ENCODE measurements at places on chromosomes 1 and 21. TPM values are rescaled to one million over a fixed set of nuclear protein-coding genes. Genes with fewer than 3 reads are reported as not detected.
A peak's percentile ranks its signal among the peaks of the same experiment; 100 is the strongest.

The IL19 gene
- total RNA-seq: not detected

- no peak overlapping the region for H3K4me3 ChIP-seq
- no peak overlapping the region for H3K27ac ChIP-seq
- DNase-seq: no peak
- no peaks in the 10 kb centered on the region for H3K4me1 ChIP-seq
- no peaks in the 10 kb centered on the region for H3K27me3 ChIP-seq
These were observed 480.0 kb upstream of the USP24 start for GRCh38 chr1:55695151-55695550.

DNA sequence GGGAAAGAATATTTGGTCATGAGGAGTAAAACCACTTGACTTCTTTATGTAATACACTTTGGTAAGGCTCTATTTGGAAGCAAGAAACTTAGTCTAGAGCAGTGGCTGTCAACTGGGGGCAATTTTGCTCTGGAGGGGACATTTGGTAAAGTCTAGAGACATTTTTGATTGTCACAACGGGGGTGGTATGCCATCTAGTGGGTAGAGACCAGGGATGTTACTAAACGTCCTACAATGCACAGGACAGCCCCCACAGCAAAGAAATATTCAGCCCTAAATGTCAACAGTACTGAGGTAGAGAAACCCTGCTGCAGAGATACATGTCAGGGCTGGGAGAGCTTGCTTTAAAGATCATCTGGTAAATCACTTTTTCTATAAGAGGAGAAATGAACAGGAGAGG lies 13.5 kb downstream of the FUCA1 start:
- H3K4me3 ChIP-seq: no peak overlapping the region
- H3K27me3 ChIP-seq: no peaks in the 10 kb centered on the region
- H3K27ac ChIP-seq: no peak overlapping the region
- DNase-seq: peak; percentile 58
- peaks cover 3% of the 10 kb centered on the region for H3K36me3 ChIP-seq

DNA sequence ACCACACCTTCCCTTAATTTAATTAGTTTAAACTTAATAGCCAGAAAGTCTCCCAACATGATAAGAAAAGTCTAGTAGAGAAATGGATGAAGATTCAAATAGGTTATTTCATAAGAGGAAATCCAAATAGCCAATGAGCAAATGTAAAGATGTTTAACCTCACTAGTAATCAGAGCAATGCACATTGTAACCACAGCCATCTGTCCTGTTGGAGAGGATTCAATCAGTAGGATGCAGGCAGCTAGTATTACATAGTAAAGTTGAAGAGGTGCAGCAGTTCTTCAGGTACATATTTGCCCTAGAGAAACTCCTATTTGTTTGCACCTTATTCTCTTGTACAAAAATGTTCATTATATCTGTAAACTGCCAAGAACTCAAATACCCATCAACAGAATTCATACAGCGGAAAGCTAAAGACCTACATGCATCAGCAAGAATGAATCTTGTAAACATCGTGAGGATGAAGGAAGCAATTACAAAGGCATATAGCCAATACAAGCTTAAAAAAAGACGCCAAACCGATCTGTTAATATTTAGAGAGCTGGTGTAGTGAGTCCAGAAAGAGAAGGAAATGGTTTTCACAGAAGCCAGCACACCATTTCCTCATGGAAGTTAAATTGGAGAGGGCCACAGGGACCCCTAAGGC lies 27.9 kb downstream of the DIP2A start:
- no peaks in the 10 kb centered on the region for H3K27me3 ChIP-seq
- no peak overlapping the region for H3K4me3 ChIP-seq
- H3K4me1 ChIP-seq: peaks cover 10% of the 10 kb centered on the region
- no peak overlapping the region for H3K27ac ChIP-seq

DNA sequence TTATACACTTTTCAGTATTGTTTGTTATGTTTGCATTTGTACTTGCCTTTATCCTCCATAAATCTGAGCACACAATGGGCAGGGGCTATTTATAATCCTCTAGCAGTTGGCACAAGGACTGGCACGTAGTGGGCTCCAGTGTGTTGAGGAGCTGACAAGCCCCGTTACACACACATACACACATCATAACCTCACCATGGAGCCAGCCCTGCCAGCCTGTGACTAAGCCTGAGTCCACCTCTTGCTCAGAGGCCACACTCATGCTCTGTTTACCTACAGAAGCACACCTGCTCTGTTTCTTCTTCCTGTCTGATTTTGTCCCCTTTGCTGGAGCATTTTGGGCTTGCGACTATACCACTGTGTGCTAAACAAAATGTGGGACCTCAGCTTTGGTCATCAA lies 64.5 kb upstream of the SPATA6 start:
- no peak overlapping the region for H3K27ac ChIP-seq
- H3K36me3 ChIP-seq: no peaks in the 10 kb centered on the region
- no peak overlapping the region for H3K4me3 ChIP-seq
- no peaks in the 10 kb centered on the region for H3K27me3 ChIP-seq

GRCh38 chr1:197521118-197521739 lies 253.2 kb downstream of the CRB1 start:
- H3K4me1 ChIP-seq: peaks cover 5% of the 10 kb centered on the region
- no peak overlapping the region for H3K4me3 ChIP-seq
- H3K36me3 ChIP-seq: no peaks in the 10 kb centered on the region
- H3K27ac ChIP-seq: no peak overlapping the region
- H3K27me3 ChIP-seq: no peaks in the 10 kb centered on the region
- DNase-seq: peak; percentile 81

All from activated CD4-positive, alpha-beta T cell treated with anti-CD3 and anti-CD28 coated beads, Interleukin-2, amount 10 ng/mL, durations not matched to agents 24 days and 14 days (primary cell).